NCI-H226 (cell line): ENCODE measurements at places on chromosomes 12 and 14.

- DNase-seq, result peak; percentile 24
Observed at GRCh38 chr14:63276492-63277342, 42.0 kb downstream of the GPHB5 start.

DNA sequence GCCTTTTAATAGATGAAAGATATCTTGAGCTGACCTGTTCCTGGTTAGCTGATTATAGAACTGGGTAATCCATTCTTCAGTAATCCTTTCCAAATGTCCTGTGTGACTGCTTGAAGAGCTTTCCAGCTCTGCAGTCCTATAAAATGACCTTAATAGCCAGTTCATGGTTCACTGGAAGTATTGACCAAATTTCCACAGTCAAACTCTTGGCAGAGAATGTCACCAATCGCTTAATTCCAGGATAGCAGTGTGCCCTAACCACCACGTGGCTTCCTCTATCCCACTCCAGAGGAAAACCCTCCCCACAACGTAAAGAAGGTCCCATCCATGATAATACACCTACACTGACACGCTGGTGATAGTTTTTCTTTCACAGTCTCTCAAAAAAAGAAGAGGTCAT lies 17.4 kb downstream of the PRKAB1 start:
- no peak for DNase-seq

- no peak for DNase-seq
Observed at GRCh38 chr12:125129179-125129571, 63.9 kb downstream of the AACS start.

GRCh38 chr12:24695657-24696329 lies 253.1 kb downstream of the BCAT1 start:
- no peak for DNase-seq

DNA sequence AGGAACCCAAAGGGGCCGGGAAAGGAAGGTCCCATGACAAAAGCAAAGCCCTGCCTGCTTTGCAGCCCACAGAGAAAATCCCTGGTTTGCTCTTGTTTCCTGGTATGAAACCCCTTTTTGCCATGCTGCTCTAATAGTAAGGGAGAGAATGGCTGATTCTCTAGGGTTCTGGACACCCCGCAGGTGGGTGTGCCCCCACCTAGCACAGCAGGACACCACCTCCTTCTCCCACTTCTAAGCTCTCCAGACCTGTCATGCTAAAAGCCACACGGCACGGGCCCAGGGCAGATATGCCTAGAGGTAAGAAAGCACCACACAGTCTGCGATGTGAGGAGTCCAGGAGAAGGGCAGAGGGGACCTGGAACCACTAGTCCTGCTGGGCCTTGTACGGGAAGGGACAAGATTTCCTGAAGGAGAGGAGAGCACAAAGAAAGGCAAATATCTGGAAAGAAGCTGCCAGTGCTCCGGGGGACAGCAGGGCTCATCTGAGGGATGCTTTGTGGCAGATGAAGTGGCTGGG lies 113.3 kb downstream of the BCL11B start:
- DNase-seq, result no peak

GRCh38 chr14:74848768-74849167 lies 27.2 kb downstream of the PROX2 start:
- no peak for DNase-seq

- no peak for DNase-seq
Observed at GRCh38 chr12:116090516-116090915, 187.0 kb downstream of the MED13L start.

- DNase-seq, result no peak
Observed at GRCh38 chr12:67989184-67989920, at the start of gene IFNG-AS1. TSS of gene IFNG-AS1 (plus strand) at chr12:67989447.

- DNase-seq, result no peak
Observed at GRCh38 chr12:93847517-93848474, 170.6 kb downstream of the CRADD start.

- no peak for DNase-seq
Observed at GRCh38 chr12:121133838-121134237, 1.2 kb downstream of the P2RX7 start.

GRCh38 chr14:80356413-80356812 lies 145.1 kb upstream of the DIO2 start:
- DNase-seq, result peak; percentile 33

DNA sequence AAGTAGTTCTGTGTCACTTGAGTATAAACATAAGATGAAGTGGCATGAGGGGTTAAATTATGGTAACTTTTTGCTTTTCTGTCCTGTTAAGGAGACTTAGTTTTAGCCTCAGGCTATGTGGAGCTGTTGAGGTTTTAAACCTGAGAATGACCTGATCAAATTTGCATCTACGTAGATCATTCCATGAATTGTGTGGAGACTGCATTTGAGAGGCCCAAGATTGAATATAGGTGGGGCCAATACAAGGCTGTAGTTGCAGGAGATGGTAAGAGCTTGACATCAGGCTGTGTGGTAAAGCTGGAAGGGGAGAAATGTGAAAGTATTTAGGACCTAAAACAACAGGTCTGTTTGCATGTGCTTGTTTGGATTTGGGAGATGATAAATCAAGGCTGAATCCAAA lies 249.5 kb downstream of the SLC16A7 start:
- DNase-seq, result no peak

DNA sequence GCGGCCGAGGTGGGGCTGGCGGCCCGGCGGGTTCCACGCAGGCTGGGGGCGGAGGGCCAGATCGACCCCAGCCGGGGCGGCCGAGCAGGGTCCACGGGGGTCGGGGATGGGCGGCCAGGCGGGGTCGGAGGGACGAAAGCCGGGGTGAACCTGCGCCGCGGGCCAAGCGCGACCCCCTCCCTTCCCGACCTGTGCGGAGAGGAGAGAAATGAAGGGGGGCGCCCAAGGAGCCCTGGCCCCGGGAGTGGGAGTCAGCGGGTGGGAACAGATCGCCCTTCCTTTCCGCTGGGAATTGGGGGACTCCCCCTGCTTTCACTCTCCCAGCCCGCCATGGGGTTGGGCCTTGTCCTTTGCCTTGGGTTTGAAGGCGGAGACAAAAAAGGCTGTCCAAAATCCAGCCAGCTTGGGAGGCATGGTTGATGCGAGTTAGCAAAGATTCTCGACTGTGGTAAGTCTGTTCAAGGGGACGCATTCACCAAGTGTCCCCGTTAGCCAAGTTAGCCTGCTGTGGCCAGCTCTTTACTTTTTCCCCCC lies 559 bp upstream of the CKAP4 start:
- DNase-seq, result peak; percentile 77

GRCh38 chr12:32110942-32111341 lies 4.3 kb downstream of the BICD1 start:
- DNase-seq, result no peak

GRCh38 chr12:68622250-68622649 lies 11.6 kb downstream of the RAP1B start:
- no peak for DNase-seq

GRCh38 chr12:32569259-32569658 lies 109.8 kb upstream of the DNM1L start:
- DNase-seq, result no peak

- no peak for DNase-seq
Observed at GRCh38 chr12:71439613-71440344, at the start of gene LGR5. TSS of gene LGR5 (plus strand) at chr12:71439798. CDS start at chr12:71440081, 283 bp downstream.

GRCh38 chr12:101948365-101948764 lies 71.0 kb downstream of the DRAM1 start:
- no peak for DNase-seq

GRCh38 chr12:53523131-53523530 lies 15.8 kb upstream of the NPFF start:
- no peak for DNase-seq

DNA sequence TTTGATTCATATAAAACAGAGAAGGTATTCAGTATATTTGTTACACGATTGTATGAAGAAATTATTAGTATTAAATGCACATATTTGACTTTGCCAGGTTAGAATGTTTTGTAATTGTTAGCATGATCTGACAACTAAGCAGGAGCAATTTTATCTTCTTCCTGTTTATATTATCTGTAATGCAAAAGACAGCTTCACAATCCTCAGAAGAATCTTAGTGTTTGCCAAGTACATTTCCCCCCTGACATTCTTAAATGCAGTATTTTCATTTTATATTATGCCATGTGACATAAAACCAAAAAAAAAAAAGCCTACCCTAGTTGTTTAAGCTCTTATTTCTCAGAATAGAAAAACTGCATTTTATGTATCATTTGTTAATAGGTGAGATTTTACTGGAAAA lies 469.4 kb downstream of the FOXG1 start:
- DNase-seq, result no peak

DNA sequence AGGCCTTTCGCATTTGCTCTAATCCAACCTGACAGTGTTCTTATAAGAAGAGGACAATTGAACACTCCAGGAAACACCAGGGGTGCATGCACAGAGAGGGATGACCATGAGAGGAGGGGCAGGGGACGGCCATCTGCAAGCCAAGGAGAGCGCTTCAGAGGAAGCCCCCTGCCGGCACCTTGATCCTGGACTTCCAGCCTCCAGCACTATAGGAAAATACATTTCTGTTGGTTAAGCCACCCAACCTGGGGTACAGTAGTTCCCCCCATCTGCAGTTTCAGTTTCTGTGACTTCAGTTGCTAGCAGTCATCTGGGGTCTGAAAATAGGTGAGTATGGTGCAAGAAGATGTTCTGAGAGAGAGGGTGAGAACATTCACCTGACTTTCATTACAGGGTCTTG lies 64.7 kb downstream of the CLMN start:
- DNase-seq, result no peak

- no peak for DNase-seq
Observed at GRCh38 chr12:116820064-116820656, 61.1 kb downstream of the HRK start.

DNA sequence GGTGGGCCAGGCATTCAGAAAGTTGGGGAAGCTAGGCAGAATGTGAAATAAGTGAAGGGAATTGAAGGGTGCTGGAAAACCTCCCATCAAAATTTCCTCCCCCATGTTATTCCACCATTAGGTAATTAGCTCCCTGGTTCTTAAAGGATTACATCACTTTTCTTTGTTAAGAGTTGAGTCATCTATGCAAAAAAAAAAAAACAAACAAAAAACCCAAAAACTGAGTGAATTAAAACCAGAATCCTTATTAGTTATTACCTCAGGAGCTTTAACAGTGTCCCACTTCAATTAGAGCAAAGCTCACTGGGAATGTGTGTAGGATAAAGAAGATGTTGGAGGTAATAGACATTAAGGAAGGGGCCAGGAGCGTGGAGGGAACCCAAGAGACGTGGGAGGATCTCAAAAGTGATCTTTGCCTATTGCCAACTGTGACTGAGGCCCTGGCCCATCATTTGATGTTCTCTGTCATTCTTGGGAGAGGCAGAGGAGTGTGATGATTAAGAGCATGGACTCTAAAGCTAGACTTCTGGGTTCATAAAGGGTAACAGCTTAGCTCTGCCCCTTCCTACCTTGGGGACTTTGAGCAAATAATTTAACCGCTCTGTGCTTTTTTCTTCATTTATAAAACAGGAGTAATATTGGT lies 364.7 kb downstream of the APAF1 start:
- DNase-seq, result no peak

- DNase-seq, result no peak
Observed at GRCh38 chr12:98296462-98297079, 218.8 kb upstream of the TMPO start.

DNA sequence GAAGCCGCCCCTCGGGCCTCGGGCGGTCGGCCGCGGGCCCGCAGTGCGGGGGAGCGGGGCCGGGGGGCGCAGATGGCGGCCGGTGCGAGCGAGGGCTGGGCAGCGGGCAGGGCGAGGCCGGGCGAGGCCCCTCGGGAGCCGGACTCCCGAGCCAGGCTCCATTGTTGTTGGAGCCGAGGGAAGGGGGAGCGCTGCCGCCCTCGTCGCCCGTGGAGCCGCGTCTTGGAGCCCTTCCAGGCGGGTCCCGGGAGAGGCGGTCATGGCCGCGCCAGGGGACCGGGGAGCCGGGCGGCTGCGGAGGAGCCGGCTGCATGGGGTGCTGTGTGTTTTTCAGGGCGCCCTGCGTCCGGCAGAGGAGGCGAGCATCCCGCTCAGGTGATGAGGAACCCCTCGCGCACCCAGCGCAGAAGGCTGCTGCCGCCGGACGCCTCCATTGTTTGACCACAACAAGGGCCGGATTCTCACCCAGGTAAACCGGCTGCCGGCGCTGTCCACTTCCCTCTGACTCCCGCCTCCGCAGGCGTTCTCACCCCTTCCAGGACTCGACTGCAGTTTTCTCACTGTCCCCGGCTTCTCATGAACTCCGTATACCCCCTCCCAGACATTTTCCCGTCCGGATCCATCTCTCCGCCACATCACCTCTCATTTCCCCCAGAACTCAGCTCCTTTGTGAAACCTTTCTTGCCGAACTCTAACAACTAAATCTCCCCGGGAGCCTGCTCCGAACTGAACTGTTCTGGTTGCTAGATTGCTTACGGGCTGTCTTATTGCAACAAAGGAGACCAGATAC lies 732 bp downstream of the ZNF664 start:
- no peak for DNase-seq

GRCh38 chr12:82886671-82887340 lies 200.1 kb downstream of the TMTC2 start:
- DNase-seq, result no peak

DNA sequence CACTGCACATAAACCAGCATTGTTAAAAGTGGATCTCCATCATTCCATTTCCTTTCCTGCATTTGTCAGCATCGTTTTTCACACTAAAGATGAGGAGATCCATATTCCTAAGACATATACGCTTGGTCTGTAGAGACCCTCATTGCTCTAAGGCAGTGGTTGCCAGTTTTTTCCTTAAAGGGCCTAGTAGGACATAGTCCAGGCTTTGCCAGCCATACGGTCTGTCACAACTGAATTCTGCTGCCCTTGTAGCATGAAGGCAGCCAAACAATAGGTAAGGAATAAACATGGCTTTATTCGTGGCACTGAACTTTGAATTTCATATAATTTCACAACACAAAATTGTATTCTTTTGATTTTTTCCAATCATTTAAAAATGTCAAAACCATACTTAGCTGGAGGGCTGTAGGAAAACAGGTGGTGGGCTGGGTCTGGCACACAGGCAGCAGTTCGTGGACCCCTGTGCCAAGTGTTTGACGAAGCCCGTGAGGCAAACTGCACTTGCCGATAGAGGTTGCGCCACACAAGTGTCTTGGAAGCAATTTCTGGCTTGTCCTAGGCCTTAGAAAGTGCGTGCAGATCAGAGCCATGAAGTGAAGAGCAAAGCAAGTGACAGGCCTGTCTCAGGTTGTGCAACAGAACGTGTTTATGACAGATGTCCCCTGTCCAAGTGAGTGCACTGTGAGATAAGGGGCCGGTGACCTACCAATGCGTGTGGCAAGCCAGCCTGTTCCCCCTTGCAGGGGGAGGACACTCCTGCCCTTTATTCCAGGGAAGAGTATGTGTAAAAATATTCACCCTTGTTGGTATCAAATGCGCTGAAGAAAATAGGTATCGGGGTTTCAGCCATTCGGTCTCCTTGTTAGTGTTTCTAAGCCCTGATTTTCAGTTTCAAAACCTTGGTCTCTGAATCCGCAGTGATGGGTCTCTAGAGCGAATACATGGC lies 916 bp upstream of the CHPT1 start:
- DNase-seq, result no peak

- no peak for DNase-seq
Observed at GRCh38 chr12:57241402-57242310, 9.3 kb downstream of the STAC3 start.

DNA sequence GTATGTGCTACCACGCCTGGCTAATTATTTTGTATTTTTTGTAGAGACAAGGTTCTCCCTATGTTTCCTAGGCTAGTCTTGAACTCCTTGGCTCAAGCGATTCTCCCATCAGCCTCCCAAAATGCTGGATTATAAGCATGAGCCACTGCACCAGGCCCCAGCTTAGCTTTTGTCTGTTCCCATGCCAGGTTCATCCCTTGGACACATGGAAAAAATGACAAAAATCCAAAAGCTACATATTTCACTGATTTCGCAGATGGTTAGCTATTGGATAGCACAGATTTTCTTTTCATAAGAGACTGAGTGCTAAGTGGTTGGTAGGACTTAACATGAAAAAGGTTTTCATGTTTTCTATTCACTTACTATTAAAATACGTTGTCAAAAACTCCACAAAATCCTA lies 286.6 kb upstream of the KITLG start:
- DNase-seq, result no peak
